ENCODE measurements at places on chromosomes 7 and 10. TPM values are rescaled to one million over a fixed set of nuclear protein-coding genes. Genes with fewer than 3 reads are reported as not detected.

The TACC2 gene
- total RNA-seq, result 20.3 TPM

DNA sequence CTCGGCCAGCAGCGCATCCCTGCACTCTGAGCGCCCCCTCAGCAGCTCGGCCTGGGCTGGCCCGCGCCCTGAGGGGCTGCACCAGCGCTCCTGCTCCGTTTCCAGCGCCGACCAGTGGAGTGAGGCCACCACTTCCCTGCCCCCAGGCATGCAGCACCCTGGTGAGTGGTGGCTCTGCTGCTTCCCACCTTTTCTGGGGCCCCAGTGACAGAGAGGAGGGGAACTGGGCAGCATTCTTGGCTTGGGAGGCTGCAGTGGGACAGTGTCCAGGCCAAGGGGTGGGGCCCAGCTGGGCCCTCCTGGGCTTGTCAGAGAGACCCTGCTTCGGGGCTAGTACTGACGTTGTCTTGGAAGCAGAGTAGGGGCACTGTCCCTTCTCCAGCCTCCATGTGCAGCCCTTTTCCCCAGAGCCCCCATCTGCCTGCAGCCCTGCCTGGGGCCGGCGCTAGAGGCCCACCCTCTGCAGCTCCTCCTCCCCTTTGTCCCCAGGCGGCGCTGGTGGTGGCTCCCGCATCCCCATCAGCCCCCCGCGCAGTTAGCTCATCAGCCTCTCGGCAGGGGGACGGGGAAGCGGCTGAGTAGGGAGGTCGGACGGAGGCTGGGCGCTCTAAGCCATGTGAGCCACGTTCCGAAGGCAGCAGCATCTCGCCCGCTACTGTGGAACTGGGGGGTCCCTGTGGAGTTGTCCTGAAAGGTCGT is 29.2 kb downstream of the GBX1 start:
- no peak for DNase-seq

The CALHM1 gene
- not detected for total RNA-seq

DNA sequence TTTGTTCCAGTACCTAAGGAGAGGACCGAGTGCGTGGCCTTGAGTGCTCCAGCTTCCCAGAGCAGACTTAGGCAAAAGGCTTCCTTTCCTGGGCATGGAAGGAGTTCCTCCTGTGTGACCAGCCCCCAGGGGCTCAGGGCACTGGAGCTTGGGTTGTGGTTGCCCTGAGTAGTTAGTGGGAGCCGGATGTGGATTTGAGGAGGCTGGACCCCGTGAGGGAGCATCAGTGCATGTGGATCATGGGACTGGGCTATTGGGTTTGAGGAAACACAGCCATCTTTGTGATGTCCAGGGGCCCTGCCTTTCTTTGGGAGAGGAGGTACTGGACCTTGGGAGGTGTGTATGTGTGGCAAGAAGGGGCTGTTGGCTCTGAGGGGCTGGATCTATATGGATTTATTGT is 8.4 kb downstream of the LRMDA start:
- no peak for DNase-seq

DNA sequence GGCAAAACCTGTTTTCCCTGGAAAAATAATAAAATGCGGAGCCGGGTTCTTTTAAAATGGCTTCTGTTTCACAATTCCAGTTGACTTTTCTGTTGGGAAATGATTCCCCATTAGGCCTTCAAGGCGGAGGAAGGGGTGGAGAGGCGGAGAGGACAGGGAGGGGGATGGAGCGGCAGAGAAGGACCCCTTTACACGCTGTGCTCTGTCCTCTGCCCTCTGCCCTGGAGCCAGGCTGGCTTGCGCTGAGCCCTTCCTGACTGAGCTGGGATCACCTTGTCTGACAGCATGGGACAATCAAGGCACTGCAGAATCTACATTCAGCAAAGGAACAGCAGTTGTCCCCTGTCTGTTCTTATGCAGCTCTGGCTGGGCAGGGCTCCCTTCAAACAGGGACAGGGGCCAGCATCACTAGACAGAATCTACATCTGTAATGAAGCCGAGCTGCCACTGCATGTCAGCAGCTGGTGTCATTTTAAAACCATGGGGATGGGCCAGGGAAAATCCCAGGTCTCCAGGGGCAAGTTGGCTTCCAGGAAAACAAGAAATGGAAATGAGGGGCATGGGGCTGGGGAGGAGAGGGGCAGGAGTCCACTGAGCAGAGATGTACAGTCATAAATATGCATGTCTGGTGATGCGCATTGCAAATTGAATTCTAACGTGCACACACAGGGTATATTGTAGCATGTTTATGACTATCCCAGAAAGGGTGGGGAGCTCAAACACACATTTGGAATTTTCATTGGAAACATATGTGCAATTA is 120.0 kb downstream of the MKX start:
- DNase-seq, result no peak

DNA sequence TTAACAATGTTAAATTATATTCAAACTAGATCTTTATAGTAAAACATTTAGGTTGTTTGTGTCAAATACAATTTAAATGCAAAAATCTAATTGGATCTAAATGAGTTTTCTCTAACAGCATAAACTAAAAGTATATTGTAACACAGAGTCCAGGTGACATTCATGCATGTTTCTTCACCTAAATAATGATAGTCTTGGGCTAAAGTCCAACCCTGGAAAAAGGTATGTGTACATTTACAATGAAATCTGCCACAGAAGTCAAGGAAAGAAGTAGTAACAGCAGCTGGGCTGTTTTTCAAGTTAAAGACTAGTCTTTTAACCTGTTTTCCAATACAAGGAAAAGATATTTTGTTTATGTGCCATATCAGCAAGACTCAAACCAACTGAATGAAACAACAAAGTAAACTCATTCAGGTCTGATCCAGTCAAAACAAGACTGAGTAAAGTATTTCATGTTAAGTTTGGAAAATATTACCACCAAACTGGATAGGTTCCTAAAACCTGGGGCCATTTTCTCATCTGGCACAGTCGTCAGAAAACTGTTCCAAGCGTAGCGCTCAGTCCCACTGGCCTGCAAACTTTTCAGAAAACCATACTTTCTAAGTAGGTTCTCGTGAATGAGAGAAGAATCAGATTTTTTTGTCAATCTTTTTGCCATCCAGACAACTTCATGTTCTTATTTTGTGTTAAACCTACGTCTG is 349.2 kb downstream of the HGF start:
- no peak for DNase-seq

- no peak for DNase-seq
Observed at GRCh38 chr10:4125776-4126175, 340.8 kb upstream of the KLF6 start.

The DGKI gene
- 21.6 TPM for total RNA-seq

The MAPK8 gene
- 66.7 TPM for total RNA-seq

The SPDYE6 gene
- not detected for total RNA-seq

- DNase-seq, result no peak
Observed at GRCh38 chr7:34240417-34240816, 335.1 kb downstream of the BMPER start.
